ENCODE measurements at places on chromosomes 3 and 15.

- no peak for DNase-seq
Observed at GRCh38 chr3:65020281-65021160, 332.7 kb upstream of the ADAMTS9 start.

DNA sequence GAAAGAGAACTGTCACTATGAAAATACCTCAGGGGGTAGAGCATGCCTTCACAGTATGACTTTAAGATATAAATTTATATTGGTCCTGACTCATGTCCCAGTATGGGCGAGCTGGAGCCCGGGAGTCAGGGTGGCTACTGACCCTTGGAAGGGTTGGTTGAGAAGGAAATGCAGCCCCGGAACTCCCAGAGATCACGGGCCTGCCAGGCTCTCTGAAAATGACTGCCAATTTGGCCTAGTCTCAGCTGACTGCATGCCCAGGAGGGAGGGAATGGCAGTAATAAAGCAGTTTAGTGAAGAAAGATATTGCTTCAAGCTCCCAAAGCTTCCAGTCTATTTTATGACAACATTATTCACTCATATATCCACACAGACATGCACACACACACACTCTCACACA, 299.0 kb downstream of the NR2F2 start:
- DNase-seq, result no peak

DNA sequence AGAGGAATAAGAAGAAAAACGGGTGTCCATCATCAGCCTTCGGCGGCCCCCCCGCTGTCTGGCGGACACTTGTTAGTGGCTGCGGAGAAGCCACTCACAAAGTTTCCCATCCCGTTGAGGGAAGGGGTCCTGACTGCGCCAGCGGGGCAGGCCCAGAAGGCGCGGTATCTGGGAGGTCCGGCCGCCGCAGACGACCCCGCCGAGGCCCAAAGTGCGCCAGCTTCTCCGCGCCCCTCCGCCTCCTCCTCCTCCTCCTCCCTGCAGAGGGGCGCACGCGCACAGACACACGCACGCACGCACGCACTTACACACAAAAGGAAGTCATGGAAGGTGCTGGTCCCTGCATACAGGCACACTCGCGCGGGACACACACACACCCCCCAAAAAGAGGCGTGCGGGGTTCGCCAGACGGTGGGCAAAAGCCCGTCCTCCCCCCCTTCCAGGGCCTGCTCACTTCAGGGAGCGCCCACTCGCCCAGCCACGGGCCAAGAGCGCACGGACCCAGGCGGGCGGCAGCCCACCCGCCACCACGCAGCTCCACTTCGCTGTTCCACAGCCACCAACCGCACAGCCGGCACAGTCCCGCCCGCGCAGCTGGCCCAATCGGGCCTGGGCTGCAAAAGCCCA, 18.0 kb downstream of the ZNF148 start:
- peak; percentile 41 for DNase-seq

DNA sequence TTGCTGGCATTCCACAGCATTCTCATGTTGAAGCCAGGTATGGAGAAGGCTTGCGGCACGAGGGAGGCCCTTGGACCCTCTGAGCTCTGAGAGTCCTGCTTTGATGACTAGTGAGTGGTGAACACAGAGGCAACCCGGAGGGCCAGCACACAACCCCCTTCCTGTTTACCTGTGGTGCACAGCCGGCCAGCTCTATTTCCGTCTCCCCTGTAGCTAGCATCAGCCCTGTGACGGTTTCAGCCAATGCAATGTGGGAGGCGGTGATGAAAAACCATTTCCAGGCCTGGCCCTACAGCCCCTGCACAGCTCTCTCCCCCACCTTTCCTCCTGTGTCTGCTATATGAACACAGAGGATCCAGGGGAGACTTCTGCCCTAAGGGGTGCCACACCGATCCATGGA, 76.8 kb upstream of the KLHL25 start:
- no peak for DNase-seq

GRCh38 chr15:60358935-60359682, 38.7 kb downstream of the ANXA2 start:
- no peak for DNase-seq

GRCh38 chr3:146781606-146782005, 176.5 kb upstream of the PLSCR5 start:
- no peak for DNase-seq

DNA sequence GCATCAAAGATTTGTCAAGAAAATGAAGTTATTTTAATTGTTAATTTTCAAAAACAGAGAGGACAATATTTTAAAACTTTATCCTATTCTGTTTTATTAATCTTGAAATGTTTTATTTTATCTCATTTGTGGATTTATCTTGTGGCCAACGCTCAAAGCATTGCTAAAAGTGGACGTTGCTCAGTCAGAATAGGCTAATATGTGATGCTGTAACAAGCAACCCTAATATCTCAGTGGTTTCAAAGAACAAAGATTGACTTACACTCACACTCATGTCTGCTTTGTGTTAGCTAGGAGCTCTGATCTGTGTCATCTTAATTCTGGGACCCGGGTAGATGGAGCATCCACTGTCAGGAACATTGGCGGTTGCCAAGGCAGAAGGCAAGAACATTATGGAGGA, 86.0 kb upstream of the PLCL2 start:
- no peak for DNase-seq

GRCh38 chr3:133956353-133956752, 60.7 kb upstream of the RAB6B start:
- no peak for DNase-seq

GRCh38 chr3:9765865-9766264, 3.9 kb downstream of the CAMK1 start:
- no peak for DNase-seq

DNA sequence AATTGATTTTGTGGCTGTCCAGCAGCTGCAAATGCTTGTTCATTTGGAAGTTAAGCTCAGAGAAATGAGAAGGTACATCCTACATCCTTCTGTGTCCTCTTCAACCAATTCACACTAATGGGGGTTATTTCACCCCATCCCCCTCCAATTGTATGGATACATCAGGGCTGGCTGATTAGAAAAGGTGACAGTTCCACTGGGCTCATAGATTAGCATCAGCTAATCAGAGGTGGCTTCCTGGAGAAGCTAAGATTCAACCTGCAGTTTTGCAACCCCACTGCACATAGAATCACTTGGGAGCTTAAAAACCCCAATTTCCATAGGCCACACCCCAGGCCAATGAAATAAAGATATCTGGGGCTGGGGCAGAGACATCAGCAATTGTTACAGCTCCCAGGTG, 217.7 kb upstream of the TLE3 start:
- DNase-seq, result no peak

- no peak for DNase-seq
Observed at GRCh38 chr3:28348265-28348628, 274 bp upstream of the ZCWPW2 start.

DNA sequence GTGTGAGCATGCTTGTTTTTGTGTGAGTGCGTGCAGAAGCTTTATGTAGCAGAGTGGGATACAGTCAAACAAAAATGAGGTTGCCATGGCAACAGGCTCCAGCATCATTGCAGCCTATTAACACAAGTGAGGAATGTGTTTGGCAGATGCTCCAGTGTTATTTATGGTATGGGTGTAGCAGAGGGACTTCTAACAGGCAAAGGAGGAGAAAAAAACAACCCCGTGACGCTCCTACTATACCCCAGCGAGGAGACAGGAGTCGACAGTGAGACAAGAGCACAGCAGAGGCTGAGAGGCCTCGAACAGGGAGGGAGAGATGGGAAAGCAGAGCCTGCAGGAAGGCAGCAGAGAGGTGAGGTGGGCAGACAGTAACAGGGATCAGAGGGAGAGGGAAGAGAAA, 4.9 kb downstream of the ADCY5 start:
- DNase-seq, result no peak

DNA sequence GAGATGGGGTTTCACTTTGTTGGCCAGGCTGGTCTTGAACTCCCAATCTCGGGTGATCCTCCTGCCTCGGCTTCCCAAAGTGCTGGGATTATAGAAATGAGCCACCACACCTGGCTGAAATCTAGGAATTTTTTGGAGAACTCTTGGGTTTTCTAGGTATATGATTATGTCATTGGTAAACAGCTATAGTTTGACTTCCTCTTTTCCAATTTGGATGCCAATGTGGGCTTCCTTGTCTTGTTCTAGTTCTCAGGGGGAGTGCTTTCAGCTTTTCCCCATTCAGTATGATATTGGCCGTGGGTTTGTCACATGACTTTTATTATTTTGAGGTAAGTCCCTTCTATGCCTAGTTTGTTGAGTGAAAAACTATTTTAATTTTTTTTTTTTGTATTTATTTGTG, 17.9 kb downstream of the KCNMB3 start:
- no peak for DNase-seq

- DNase-seq, result no peak
Observed at GRCh38 chr3:4845882-4846281, 133.4 kb upstream of the BHLHE40 start.
